ENCODE measurements at places on chromosomes 6 and 20.

DNA sequence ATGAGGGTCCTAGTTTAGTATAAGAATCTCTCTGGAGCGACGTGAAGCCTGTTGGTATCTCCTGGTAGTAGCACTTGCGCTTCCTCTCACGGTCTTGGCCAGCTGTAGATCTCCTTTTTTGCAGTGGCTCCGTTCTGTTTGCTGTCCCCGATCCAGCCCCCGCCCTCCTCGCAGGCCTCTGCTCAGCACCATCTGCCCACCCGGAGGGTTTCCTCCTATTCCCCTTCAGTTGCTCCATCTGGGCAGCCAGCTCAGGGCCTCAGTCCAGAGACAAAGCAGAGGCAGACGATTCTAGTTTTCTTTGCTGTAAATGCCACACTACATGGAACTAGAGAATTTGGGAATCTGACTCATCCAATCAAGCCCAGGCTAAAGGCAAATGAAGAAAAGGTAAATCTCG, 126.6 kb downstream of the TIAM2 start:
- no peak for DNase-seq

- no peak for DNase-seq
Measured at GRCh38 chr6:150382171-150382570, 13.4 kb downstream of the IYD start.

- DNase-seq: no peak
Measured at GRCh38 chr6:2938632-2939083, 32.7 kb downstream of the SERPINB6 start.

- DNase-seq: no peak
Measured at GRCh38 chr6:133769463-133769862, 119.5 kb upstream of the TCF21 start.

DNA sequence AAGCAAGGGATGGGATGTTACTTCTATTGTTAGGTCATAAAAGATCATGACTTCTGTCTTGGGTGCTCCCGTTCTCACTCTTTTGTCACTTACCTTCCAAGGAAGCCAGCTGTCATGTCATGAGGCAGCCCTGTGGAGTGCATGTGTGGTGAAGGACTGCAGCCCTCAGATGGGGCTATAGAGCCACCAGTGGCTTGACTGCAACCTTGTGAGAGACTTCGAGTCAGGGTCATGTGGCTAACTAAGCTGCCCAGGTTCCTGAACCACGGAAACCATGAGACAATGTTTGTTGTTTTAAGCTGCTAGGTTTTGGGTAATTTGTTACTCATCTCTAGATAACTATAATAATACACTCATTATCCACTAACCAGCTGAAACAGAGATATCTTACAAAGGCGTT, 477.1 kb downstream of the BTBD3 start:
- no peak for DNase-seq

- DNase-seq: no peak
Measured at GRCh38 chr6:104519566-104519965, 340.2 kb downstream of the HACE1 start.

- no peak for DNase-seq
Measured at GRCh38 chr6:5506597-5506996, 245.3 kb downstream of the FARS2 start.

DNA sequence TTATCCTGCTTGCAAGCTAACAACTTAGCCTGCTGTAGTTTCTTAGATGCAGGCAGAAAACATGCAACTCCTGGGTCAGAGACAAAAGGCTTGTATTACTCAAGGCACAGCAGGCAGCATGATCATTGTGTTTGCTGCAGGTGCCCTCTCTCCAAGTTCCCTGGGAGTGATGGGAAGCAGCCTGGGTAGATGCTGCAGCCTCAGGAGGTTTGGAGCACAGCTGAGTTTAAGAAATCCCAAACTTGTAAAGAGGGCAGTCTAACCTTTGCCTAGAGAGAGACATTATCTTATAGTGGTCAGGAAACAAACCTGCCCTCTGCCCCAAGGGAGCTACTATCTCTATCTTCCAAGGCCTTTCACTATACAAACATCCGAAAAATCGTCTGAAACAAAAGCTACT, 61.1 kb downstream of the PFDN4 start:
- DNase-seq: no peak

Data from activated CD4-positive, alpha-beta T cell treated with anti-CD3 and anti-CD28 coated beads, Interleukin-2, amount 50 U/mL, for 24 hours (primary cell).